ENCODE measurements at places on chromosomes 7 and 10.

DNA sequence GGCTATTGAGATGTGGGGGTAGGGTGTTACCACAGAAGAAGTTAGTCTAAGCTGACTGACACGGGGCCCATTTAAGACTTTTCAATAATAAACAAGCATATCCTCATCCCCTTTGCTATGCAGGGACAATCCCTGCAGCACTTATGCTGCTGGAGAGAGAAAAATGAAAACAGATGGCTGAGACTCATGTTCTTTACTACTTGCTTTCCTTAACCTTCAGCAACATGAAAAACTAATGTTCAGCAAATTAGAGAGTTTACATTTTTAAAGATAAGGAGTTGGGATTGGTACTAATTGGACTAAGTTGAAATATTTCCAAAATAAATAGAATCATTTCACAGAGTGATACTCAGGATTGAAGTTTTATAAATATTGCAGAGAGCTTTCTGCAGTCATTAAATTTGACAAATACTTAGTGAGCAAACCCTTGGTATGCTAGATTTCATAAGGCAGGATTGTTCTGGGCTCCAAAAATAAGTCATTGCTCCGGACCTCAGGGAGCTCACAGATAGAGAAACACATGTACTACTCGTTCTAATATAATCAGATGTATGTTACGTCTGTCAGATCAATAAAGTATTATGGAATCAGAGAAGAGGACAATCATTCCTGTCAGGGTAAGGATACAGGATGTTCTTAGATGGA is 147.1 kb upstream of the LRRN3 start:
- DNase-seq, result no peak

DNA sequence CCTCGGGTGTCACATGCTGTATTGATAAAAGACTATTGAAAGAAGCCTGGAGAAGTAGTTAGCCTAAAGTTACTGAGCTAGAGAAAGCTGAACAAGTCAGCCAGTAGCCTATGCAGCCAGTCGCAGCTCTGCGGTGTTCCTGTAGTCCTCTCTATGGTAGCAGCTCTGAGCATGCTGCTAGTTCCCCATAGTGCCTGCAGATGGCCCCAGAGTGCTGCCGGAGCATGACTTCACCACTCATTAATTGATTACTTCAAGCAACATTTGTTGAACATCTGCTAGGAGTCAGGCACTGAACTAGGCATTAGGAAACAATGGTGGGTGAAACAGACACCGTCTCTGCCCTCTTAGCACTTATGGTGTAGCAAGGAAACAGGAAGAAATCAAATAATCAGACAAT is 422.7 kb downstream of the SORCS3 start:
- DNase-seq, result no peak

DNA sequence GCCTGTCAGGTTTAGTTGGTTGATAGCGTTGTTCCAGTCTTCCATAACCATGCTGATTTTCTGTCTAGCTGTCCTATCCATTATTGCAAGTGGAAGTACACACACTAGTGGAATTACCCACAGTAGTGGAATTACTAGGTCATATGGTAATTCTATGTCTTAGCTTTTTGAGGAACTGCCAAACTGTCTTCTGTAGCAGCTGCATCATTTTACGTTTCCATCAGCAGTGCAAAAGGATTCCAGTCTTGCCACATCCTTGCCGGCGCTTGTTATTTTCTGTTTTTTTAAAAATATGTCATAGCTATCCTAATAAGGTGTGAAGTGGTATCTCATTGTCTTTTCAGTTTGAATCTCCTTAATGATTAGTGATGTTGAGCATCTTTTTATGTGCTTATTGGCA is 17.2 kb upstream of the RHBDD2 start:
- no peak for DNase-seq

DNA sequence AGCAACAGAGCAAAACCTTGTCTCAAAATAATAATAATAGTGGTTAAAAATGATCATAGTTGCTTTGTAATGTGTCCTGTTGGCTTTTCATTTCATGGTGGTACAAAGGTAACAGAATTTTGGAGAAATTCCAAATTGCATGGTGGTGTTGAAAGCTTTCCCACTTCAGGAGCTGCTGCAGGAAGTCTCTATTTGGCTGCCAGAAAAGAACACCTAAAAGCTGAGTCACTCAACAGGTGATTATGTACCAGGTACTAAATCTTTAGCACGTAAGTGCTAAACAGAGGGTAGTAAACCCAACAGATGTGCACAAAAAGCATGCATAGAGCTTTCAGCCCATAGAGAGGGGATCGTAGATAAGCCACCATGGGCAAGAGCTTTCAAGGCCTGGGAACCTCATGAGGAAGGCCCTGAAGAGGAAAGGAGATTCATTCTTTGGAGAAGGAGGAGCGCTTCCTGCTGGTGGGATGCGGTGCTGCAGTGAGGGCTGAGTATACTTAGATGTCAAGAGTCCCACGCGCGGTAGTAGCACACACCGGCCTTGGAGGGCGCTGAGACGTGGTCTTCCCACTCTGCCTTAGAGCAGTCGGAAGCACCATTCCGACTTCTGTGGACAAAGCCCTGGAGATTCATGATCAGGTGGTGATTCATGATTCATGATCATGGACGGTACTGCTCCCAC is 118.7 kb downstream of the RALA start:
- peak; percentile 45 for DNase-seq

- peak; percentile 10 for DNase-seq
Observed at GRCh38 chr7:12389089-12389700, 14.5 kb downstream of the VWDE start.

- DNase-seq, result no peak
Observed at GRCh38 chr7:46744957-46745706, 824.1 kb upstream of the IGFBP3 start.

- no peak for DNase-seq
Observed at GRCh38 chr10:130138479-130138866, 2.3 kb downstream of the GLRX3 start.

GRCh38 chr7:112523871-112524270 is 43.1 kb downstream of the LSMEM1 start:
- no peak for DNase-seq

DNA sequence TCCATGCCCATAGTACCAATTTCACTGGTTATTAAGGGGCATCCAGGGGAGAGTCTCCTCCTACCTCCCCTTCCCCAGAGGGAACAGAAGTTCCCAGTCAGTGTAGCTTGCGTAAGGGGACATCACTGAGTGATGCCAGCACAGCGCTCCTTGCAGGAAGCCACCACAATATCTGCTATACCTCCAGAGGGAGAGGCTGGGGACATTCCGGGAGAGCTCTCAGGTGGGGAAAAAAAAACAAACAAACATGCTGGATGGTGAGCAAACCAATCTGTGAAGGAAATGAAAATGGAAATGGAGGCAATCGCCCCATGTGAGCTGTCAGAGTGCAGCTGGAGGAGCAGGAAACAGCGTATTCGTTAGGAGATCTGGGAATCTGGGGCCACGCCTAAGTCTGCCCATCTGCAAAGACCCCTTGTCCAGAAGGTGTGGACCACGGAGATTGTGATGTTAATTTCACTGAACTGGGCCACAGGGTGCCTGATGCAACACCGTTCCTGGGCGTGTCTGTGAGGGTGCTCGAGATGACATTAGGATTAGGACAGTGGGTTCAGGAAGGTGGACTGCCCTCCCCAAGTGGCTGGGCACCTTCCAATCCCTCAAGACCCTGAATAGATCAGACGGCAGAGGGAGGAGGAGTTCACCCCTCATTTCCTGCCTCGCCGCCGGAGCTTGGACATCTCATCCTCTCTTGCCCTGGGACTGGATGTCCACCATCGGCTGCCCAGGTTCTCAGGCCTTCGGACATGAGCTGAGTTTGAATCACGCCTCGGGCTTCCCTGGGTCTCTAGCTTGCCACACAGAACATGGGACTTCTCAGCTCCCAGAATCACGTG is 30.5 kb downstream of the GNA12 start:
- DNase-seq, result no peak

- no peak for DNase-seq
Observed at GRCh38 chr7:41702635-41703371, at the start of gene INHBA. INHBA (minus strand) TSS chr7:41703090; CDS start chr7:41700374, 2,716 bp downstream.

All from effector memory CD8-positive, alpha-beta T cell (primary cell).